ENCODE measurements at places on chromosomes 2 and 18.
A peak's percentile ranks its signal among the peaks of the same experiment; 100 is the strongest.

DNA sequence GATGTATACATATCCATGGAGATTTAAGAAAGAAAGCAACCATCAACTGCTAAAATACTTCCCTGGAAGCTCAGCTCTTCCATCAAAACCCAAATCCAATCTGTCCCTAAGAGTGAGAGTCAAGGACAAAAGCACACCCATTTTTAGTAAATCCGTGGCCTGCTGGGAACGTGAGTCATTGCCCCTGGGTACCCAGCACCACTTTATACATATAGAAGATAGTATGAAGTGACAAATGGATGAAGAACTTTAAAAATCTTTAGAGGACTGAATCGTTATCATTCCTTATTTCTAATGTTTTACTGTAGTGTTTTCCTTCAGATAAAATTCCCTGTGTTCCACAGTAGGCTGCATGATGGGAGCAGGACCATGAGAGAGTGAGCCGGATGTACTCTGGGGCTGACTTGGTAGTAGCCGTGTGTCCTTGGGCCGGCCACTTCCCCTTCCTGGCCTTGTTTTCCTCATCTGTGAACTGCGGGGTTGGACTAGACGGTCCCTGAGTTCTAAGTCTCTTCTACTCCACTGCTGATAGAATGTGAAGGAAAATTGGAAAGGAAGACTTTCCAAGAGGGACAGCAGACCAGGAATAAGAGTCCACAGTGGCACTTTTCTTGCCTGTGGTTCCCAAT, 28.5 kb upstream of the CEP68 start:
- no peak for DNase-seq

- DNase-seq = no peak
Measured at GRCh38 chr2:5798084-5798483, 105.9 kb downstream of the SOX11 start.

DNA sequence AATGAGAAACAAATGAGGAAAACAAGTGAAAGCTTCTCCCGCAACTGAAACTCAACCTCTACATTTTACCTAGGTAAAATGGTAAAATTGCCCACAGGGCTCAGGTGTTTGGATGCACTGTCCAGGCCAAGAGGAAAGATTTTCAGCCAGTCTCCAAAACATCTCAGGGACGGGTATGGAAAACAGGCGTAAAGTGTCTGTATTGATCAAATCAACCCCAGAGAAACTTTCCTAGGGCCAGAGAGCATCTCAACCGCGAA, 361 bp upstream of the HAT1 start:
- no peak for DNase-seq

GRCh38 chr2:120535081-120535480, 189.1 kb downstream of the INHBB start:
- no peak for DNase-seq

GRCh38 chr2:10398496-10398895, 49.6 kb downstream of the ODC1 start:
- no peak for DNase-seq

GRCh38 chr2:54712516-54712915, 10.9 kb upstream of the EML6 start:
- DNase-seq = no peak

DNA sequence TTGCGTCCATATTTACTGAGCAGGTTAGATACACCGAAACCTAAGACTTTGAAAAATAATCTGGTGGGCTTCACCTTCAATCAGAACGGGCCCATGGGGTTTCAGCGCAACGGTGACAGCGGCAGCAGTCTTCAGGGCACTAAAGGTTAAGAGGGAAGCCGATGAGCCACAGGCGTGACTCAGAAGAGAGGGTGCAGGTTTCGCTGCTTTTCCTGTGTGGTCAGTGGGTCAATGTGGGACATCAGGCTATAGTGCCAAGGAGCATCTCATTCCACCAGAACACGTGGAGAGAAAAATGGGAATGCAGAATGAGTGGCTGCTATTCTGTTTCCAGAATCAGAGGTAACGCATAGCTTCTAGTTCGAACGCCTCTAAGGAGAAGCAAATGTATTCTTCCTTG, 8.9 kb downstream of the PTGR3 start:
- no peak for DNase-seq

GRCh38 chr2:152354909-152355308, 19.9 kb downstream of the FMNL2 start:
- DNase-seq = no peak

DNA sequence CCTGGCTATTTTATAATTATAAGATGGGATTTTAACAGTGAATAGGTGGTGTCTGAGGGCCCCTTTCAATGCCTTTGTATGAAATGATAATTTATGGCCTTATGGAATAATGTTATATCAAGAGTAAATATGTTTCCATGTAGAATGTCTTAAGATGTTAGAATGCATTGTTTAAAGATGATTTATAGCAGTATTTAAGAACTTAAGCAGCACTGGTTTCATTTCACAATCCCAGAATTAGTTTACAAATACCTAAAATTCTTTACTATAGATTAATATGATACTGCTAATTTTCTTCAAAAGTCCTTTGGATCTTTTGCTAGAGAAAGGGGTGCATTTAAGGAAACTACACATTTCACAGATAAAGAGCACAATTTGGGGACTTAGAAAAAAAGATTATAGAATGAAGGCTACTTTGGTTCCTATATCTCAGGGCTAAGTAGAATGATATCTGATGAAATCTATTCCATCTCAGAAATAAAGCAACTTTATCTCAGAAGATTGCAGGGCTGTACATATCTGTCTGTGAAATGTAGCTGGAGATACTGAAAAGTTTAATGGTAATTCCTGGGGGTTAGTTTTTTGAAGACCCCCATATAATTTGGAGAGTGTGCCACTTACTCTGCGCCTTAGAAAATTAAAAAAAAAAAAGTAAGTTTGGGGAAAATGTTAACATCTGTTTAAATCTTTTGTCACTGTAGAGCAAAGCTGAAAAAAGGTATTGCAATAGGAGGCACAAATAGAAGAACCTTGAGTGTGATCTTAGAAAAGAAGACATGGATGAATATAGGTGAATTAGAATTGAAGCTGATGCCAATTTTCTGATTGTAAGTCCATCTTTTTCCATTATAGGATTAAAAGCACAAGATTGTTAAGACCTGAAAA, 123.4 kb downstream of the GULP1 start:
- no peak for DNase-seq

DNA sequence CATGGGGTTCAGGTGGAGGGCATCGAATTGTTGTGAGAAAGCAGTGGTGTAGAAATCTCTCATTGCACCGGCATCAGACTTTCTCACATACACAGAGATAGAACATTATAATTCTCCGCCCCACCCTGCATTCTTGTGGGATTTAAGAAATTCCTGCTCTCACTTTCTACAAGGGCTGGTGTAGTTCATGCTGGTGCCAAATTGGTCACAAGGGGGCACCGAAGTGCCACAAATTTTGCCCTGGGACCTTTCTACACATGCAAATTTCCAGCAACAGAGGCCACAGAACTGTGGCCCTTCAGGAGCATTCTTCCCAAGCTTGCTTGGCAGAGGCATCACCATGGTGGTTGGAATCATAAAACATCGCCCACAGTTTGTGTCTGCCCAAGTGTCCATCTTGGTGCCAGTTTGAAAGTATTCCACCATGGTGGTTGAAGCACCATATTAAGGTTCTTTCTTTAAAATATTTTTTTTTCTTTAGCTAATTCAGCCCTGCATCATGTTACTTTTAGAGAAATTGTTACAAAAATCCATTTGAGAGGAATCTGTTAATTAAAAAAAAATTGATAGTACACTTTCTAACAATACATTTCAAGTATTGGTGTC, 521.2 kb upstream of the FANCL start:
- DNase-seq = peak; percentile 14

- DNase-seq = no peak
Measured at GRCh38 chr18:78410094-78410786, 569.4 kb upstream of the SALL3 start.

DNA sequence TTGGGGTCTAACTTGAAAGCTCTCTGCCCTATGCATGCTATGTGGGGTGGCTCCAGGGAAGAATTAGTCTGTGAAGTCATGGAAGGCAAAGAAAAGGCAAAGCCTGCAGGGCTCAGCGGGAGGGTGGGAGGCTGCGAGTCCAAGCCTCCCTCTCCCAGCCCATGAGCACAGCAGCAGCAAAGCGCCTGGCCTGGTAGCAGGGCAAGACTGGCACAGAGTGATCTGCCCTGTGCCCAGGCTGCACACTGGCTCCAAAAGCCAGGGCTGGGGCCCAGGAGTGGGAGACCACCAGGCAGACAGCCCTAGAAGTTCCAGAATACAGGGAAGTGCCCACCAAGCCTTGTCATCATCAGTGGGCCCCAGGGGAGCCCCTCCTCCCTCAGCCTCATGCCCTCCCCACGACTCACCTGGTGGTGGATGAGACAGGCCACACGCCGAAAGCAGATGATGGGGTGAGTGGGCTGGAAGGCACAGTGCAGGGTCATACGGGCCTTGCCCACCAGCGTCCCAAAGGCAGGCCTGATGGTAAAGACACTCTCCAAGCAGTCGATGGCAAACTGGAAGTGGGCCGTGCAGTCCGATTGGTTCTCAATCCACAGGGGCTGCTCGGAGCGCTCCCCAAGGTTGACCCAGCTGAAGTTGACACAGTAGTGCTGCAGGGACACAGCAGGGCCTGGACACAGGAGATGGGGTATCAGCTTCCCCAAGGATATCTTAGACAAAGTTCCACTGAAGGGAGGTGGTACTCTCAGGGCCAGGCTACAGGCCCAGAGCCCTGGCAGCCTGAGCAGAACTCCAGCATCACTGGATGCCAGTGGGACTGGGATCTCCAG, 12.1 kb downstream of the CFAP65 start:
- DNase-seq = no peak

- no peak for DNase-seq
Measured at GRCh38 chr2:188720811-188721605, 253.2 kb upstream of the COL3A1 start.

GRCh38 chr2:10307561-10308156, 5.0 kb downstream of the HPCAL1 start:
- no peak for DNase-seq

DNA sequence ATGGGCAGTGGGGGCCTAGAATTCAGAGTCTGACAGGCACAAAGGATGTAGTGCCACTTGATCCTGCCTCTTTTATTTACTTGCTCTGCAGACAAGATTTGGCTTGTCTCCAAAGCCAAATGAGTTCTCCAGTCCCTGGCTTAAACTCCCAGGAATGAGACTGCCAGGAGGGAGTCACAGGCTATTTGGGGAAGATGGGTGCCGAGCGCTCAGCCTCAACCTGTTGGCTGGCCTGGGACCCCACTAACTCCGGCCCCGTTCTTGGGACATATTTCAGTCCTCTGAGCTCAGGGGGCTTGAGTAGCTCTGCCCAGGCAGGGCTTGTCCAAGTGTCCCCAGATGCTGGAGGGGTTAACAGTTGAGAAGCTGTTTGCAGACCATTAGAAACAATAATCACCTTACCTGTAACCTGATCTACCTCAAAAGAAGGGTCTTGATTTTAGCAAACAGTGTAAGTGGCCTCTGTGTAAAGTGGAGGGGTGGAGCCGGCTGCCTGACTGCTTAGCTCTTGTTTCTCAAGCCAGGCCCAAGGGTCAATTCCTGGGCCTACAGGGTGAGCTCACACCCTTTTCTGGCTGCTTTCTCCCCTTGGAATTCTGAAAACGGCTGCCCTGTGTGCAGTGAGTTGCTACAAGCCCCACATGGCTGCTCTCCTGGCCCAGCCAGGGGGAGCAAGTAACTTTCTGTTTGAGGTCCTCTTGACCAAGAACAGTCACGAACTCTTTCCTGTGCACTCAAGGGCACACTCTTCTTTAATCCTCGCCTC, 27.1 kb upstream of the FZD5 start:
- no peak for DNase-seq

DNA sequence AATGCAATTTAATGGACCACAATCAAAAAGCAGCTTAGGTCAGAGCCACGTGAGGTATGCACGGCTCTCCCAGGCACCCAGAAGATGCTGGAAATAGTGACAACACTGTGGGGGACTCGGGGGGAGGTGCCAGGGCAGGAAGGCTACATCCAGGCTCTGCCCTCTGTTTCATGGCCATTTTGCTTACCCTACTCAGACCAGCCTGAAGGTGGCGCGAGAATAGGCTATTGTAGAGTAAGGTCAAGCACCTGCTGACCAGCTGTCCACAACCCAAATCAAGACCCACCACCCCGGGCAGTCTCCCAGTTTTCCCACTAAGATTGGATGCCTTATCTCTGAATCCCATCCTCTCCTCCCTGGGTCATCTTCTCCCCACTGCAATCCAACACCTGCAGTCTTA, 115.7 kb downstream of the VIT start:
- DNase-seq = no peak

DNA sequence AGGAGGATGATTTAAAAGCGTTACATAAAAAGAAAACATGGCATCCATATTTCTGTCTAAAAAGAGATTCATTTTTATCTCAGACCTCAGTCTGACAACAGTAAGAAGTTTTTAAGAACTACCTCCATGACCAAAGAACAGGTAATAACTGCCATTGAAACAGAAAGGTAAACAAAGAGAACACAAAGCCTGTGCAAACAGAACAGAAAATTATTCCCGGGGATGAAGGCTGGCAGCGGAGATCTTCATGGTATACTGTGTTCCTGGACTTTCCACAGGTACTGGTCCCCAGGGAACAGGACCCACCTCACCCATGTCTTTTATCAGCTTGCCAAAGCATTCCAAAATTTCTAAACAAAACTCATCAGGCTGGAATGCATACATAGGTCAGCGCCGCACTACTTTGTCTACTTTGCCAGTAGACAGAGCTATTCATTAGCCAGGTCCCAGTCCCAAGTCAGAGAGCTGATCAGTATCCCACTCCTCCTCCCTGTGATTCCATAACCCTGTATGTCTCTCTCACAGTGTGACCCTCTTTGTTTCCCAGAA, 277.3 kb downstream of the MBD2 start:
- no peak for DNase-seq

GRCh38 chr2:62458206-62458641, 47.8 kb downstream of the TMEM17 start:
- no peak for DNase-seq

DNA sequence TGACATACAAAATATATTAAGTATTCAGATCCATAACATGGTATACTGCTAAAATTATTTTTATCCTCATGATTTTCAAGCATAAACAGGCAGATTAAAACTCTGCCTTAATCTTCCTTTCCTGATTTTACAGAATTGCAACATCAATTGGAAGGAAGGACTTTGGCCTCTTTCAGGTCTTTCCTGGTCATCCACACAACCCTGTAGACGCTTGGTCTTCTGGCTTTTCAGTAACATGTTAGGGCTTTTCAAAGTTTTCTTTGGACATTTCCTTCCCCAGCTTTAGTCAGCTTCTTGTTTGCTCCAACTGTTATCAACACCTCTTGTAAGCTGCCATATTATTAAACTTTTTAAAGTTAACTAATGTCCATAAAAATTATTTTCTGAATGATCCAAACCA, 1364.9 kb upstream of the NRXN1 start:
- no peak for DNase-seq

GRCh38 chr2:151782378-151783132, 45.7 kb downstream of the ARL5A start:
- DNase-seq = no peak

GRCh38 chr2:232970051-232970450, 43.0 kb downstream of the NGEF start:
- DNase-seq = no peak

GRCh38 chr2:221402072-221402471, 170.0 kb downstream of the EPHA4 start:
- no peak for DNase-seq
